ENCODE measurements at places on chromosomes 3 and 15. TPM values are rescaled to one million over a fixed set of nuclear protein-coding genes. Genes with fewer than 3 reads are reported as not detected.

GRCh38 chr15:48963524-48964113 lies at the start of gene SHC4:
Gene SHC4 (minus strand): TSS chr15:48963919. CDS start chr15:48963015, 904 bp downstream.
- peak within 1 kb of the TSS; percentile 56 for H3K4me3 ChIP-seq
- peak; percentile 87 for DNase-seq
- H3K4me1 ChIP-seq = peaks cover 20% of the 10 kb centered on the region
- H3K36me3 ChIP-seq = no peaks in the 10 kb centered on the region
- H3K27me3 ChIP-seq = no peaks in the 10 kb centered on the region

DNA sequence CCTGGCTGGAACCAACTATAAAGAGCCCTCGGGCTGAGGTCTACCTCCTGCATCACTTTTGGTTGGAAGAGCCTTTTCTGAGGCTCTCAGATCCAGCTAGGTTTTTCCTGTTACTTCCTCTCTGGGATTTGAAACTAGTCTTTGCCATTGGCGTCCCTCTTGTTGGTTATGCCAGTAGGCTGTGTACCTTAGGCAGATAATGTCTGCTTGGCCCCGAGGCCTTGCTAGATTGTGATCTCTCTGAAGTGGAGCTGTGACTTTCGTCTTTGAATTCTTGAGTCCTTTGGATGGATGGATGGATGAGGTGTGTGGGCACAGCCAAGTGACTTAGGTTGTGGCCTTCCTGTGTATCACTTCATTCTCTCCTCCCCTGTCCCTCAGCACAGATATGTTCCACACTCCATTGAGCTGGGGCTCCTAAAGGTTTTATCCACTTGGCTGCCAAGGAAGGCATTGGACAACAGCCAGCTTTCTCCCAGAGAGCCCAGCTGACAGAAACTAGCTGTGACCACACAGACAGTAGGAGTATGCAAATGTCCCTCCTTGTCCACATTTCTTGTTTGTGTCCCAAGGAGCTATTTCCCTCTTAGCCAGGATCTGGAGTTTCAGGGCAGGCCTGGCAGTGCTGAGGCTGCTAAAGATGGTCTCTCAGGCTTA lies 7.9 kb upstream of the DNAJC17 start:
- H3K36me3 ChIP-seq = no peaks in the 10 kb centered on the region
- no peak overlapping the region for H3K4me3 ChIP-seq
- H3K27ac ChIP-seq = no peak overlapping the region
- H3K4me1 ChIP-seq = no peaks in the 10 kb centered on the region
- H3K27me3 ChIP-seq = no peaks in the 10 kb centered on the region

GRCh38 chr3:126306888-126307482 lies 50.2 kb downstream of the KLF15 start:
- peaks cover 6% of the 10 kb centered on the region for H3K4me1 ChIP-seq
- H3K36me3 ChIP-seq = no peaks in the 10 kb centered on the region
- DNase-seq = no peak

DNA sequence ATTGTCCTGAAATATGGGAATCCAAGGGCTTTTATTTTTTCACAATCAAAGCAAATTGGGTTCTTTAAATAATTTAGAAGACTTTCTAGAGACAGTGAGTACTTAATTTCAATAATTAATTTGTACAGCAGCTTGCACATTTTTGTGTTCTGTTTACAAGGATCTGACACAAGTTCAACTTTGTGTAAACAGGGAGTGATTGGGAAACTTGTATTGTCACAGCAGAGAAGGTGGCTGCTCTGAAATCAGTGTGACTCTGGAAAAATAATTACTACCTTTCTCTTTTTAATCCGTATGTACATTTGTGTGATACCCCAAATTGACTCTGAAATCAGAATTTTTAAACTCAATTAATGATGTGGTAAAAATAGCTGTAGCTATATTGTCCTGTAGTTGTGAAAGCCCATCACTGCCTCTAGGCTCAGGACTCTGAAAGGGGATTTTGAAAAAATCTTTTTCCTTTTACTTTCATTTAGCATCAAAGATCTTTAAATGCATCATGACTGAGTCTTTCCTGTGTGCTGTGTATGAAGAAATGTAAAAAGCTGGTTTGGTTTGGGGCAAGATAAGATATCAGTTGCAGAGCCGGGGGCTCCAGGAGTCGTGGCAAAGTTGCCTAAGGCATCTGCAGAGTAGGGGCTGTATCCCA lies 45.1 kb downstream of the MFSD1 start:
- no peaks in the 10 kb centered on the region for H3K27me3 ChIP-seq
- no peaks in the 10 kb centered on the region for H3K36me3 ChIP-seq
- H3K4me1 ChIP-seq = no peaks in the 10 kb centered on the region
- no peak overlapping the region for H3K4me3 ChIP-seq
- no peak overlapping the region for H3K27ac ChIP-seq
- DNase-seq = no peak

GRCh38 chr3:23115171-23115877 lies 87.8 kb upstream of the UBE2E2 start:
- H3K4me3 ChIP-seq = no peak overlapping the region
- DNase-seq = no peak
- H3K36me3 ChIP-seq = no peaks in the 10 kb centered on the region
- H3K27me3 ChIP-seq = no peaks in the 10 kb centered on the region
- peaks cover 47% of the 10 kb centered on the region for H3K4me1 ChIP-seq

- H3K4me1 ChIP-seq = no peaks in the 10 kb centered on the region
- no peaks in the 10 kb centered on the region for H3K36me3 ChIP-seq
- H3K27ac ChIP-seq = peak overlapping the region; percentile 74
Observed at GRCh38 chr3:16309558-16309957, 44.5 kb downstream of the OXNAD1 start.

- no peaks in the 10 kb centered on the region for H3K27me3 ChIP-seq
- no peaks in the 10 kb centered on the region for H3K36me3 ChIP-seq
- no peak overlapping the region for H3K4me3 ChIP-seq
- no peak for DNase-seq
- no peak overlapping the region for H3K27ac ChIP-seq
Observed at GRCh38 chr15:35926007-35926380, 380.0 kb upstream of the DPH6 start.

DNA sequence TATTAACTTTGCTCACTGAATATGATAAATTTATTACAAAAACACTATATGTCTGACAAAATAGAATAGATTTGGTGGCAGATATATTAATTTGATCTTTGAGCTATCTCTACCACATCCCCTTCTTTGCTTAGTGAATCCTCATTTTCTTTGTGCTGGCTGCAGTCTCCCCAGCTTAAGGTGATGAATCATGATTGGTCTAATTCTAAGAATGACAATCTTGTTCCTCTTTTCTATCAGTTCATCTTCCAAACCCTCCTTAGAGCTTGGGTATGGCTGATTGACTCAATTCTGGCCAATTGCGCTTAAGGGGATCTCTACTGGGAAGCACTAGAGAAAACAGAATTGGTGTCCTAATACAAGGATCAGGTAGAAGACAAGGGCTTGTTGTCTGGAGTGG lies 309.6 kb upstream of the GOLIM4 start:
- no peaks in the 10 kb centered on the region for H3K27me3 ChIP-seq
- H3K27ac ChIP-seq = no peak overlapping the region
- no peak for DNase-seq
- no peaks in the 10 kb centered on the region for H3K4me1 ChIP-seq
- no peaks in the 10 kb centered on the region for H3K36me3 ChIP-seq

- no peak overlapping the region for H3K4me3 ChIP-seq
- H3K27ac ChIP-seq = no peak overlapping the region
- no peaks in the 10 kb centered on the region for H3K4me1 ChIP-seq
- no peaks in the 10 kb centered on the region for H3K27me3 ChIP-seq
- no peak for DNase-seq
- no peaks in the 10 kb centered on the region for H3K36me3 ChIP-seq
Observed at GRCh38 chr3:12175137-12175593, 16.5 kb upstream of the TIMP4 start.

- H3K27ac ChIP-seq = no peak overlapping the region
- no peaks in the 10 kb centered on the region for H3K27me3 ChIP-seq
- H3K4me3 ChIP-seq = no peak overlapping the region
- DNase-seq = no peak
- no peaks in the 10 kb centered on the region for H3K36me3 ChIP-seq
Observed at GRCh38 chr15:38666865-38667510, 102.4 kb upstream of the RASGRP1 start.

DNA sequence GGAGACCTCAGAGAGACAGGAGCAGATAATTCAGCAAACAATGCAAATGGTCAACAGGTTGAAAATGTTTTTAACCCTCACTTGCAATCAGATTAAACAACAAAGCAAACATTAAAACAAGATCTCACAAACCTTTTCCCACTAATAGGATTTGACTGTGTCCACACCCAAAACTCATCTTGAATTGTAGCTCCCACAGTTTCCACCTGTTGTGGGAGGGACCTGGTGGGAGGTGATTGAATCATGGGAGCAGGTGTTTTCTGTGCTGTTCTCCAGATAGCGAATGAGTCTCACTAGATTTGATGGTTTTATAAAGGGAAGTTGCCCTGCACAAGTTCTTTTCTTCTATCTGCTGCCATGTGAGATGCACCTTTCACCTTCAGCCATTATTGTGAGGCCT lies 1.3 kb upstream of the LYSMD4 start:
- H3K36me3 ChIP-seq = no peaks in the 10 kb centered on the region
- no peaks in the 10 kb centered on the region for H3K27me3 ChIP-seq
- H3K4me3 ChIP-seq = no peak overlapping the region
- H3K27ac ChIP-seq = no peak overlapping the region

GRCh38 chr3:189169728-189170127 lies 2.0 kb upstream of the TPRG1 start:
- H3K4me3 ChIP-seq = no peak overlapping the region
- no peak for DNase-seq
- H3K27ac ChIP-seq = no peak overlapping the region
- no peaks in the 10 kb centered on the region for H3K36me3 ChIP-seq
- no peaks in the 10 kb centered on the region for H3K27me3 ChIP-seq

DNA sequence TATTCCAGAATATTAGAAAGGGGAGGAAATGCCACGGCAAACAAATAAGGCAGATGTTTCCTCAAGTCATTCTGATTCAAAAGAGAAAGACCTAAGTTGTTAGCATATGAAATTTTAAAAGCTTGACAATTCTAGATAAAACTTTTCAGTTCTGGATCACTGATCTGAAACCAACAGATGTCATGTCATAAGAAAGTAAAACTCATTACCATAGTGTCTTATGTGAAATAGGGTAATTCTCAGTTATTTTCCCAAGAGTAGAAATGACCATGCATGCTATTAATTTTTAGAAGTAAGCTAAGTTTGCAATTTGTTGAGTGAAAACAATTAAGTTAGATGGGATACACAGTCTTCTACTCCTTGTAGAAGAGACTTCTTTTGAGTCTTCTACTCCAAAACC lies 630.3 kb downstream of the NAALADL2 start:
- H3K27me3 ChIP-seq = no peaks in the 10 kb centered on the region
- no peak overlapping the region for H3K27ac ChIP-seq
- no peak for DNase-seq
- no peak overlapping the region for H3K4me3 ChIP-seq
- no peaks in the 10 kb centered on the region for H3K36me3 ChIP-seq

DNA sequence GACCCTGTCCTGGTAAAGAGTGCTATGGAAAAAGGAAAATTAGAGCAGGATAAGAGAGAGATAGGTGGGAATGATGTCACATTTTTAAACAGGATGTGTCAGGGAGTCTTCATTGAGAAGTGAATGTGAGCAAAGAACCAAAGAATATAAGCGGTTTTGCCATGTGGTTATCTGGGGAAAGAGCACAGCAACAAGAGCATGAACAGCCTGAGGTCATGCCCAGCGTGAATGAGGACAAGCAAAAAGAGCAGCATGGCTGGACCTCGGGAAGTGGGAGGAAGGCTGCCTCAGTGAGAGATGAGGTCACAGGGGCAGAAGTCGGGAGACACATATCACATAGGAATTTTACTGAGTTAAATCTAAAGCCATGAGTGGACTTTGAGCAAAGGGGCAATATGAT lies 82.8 kb upstream of the HES1 start:
- H3K27ac ChIP-seq = no peak overlapping the region
- no peaks in the 10 kb centered on the region for H3K36me3 ChIP-seq
- H3K4me1 ChIP-seq = peaks cover 5% of the 10 kb centered on the region
- no peak overlapping the region for H3K4me3 ChIP-seq

- no peak for DNase-seq
- no peaks in the 10 kb centered on the region for H3K4me1 ChIP-seq
- no peak overlapping the region for H3K27ac ChIP-seq
- H3K27me3 ChIP-seq = no peaks in the 10 kb centered on the region
- H3K4me3 ChIP-seq = no peak overlapping the region
Observed at GRCh38 chr3:97694876-97695275, 69.7 kb upstream of the ARL6 start.

GRCh38 chr3:157280786-157281185 lies 120.8 kb upstream of the CCNL1 start:
- no peaks in the 10 kb centered on the region for H3K36me3 ChIP-seq
- no peaks in the 10 kb centered on the region for H3K27me3 ChIP-seq
- H3K4me3 ChIP-seq = no peak overlapping the region

PRICKLE2 gene
- total RNA-seq = 96.7 TPM

KLHDC8B gene
- 95.3 TPM for total RNA-seq

FEZF2 gene
- total RNA-seq = not detected

RTP1 gene
- total RNA-seq = not detected

DYNC1LI1 gene
- 35.5 TPM for total RNA-seq

ZBED2 gene
- total RNA-seq = not detected

TTLL13 gene
- not detected for total RNA-seq

CPOX gene
- 17.3 TPM for total RNA-seq

GCSAM gene
- total RNA-seq = not detected

Measured in sigmoid colon (tissue), 7 donors.